ENCODE measurements at places on chromosomes 13 and 19.

GRCh38 chr13:59901191-59901590 is 262.5 kb downstream of the DIAPH3 start:
- DNase-seq: no peak

GRCh38 chr19:18147396-18147795 is 5.6 kb upstream of the PIK3R2 start:
- DNase-seq: no peak

- DNase-seq: no peak
These were observed 5.8 kb upstream of the TPM4 start for GRCh38 chr19:16070366-16070990.

GRCh38 chr13:30442926-30443325 is 20.6 kb downstream of the UBE2L5 start:
- peak; percentile 38 for DNase-seq

DNA sequence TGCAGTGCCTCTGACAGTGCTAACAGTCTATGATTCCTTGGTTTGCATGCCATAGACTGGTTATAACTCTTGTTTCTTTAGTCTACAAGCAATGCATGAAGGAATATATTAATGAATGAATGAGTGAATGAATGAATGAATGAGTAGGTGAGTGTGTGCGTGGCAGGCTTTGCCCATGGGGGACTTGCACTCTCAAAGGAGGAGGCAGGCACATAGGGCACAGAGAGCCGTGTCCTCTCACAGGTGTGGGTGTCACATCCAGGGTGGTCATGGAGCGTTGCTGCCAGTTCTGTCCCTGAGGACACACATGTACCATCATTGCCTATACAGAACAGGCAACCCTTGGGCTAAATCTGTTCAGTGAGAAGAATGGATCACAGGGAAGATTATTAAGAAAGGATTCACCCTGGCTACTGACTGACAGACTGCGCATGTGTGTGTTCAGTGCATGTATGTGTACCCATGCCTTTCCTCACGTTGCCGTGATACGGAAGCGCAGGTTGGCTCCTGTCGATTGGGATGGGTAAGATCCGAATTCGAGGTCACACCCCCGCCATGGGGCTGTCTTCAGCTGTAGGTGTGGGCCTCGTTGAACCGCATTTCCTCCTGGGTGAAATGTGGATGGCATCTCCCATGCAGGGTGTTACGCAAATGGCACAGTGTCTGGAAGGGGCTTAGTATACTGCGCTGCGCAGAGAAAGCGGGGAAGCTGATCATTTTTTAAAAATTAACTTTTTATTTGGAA is 161.4 kb downstream of the STK24 start:
- no peak for DNase-seq

GRCh38 chr13:34523406-34523805 is 418.7 kb upstream of the NBEA start:
- DNase-seq: no peak

- peak; percentile 6 for DNase-seq
These were observed 1033.6 kb downstream of the SLITRK5 start for GRCh38 chr13:88704600-88705275.

- DNase-seq: peak; percentile 32
These were observed 26.6 kb downstream of the KLF2 start for GRCh38 chr19:16351133-16351809.

DNA sequence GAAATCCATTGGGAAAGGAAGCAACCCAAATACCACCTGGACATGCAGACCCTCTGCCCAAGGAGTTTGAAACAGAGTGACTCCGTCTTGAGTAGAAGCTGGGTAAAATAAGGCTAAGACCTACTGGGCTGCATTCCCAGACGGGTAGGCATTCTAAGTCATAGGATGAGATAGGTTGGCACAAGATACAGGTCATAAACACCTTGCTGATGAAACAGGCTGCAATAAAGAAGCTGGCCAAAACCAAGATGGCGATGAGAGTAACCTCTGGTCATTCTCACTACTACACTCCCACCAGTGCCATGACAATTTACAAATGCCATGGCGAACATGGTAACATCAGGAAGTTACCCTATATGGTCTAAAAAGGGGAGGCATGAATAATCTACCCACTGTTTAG is 40.2 kb downstream of the RFXAP start:
- DNase-seq: no peak

- DNase-seq: no peak
These were observed 195.7 kb upstream of the IPO5 start for GRCh38 chr13:97757807-97758206.

- no peak for DNase-seq
These were observed 15.5 kb downstream of the ATP8B3 start for GRCh38 chr19:1796395-1797142.

DNA sequence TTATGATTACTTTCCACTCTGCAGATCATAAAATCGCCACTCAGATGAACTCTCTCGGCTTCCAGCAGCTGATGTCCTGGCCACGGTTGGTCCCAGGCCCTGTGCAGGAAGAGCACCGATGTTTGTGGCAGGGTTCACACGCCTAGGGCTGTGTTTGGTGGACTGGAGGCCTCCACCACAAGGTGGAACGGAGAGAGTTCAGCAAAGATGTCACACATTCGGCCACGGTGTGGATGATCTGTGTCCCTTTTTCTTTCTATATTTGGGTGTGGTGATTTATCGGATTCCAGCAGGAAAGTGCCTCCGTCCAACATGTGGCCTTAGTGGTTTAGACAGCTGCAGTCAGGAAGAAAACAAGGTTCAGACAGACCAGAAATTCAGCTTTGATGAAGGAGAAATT is 521 bp upstream of the SHISA2 start:
- DNase-seq: peak; percentile 40
